ENCODE measurements at places on chromosomes 6 and 20.

- DNase-seq = no peak
These were observed 182.0 kb downstream of the PHACTR1 start for GRCh38 chr6:12898603-12899002.

GRCh38 chr20:8045946-8046345, 26.4 kb upstream of the TMX4 start:
- DNase-seq = no peak

- no peak for DNase-seq
These were observed 111.1 kb downstream of the FOXA2 start for GRCh38 chr20:22473293-22473692.

DNA sequence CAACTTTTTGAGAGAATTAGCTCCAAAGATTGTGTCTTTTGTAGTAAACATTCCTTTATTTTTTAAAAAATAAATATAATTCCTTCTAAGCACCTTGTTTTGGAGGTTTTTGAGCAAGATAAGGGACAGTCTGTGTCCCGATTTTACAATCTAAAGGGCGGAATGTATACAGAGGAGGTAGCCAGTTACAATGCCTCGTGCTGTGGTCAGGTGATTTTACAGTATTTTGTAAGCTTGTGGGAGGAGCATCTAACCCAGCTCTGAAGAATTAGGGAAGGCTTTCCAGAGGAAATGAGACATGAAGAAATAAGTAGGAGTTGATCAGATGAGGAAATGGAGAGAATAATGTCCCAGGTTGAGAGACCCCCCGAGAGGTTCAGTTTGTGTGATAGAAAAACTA, 1.3 kb downstream of the HINT3 start:
- DNase-seq = peak; percentile 4

GRCh38 chr6:135012764-135013163, 41.9 kb downstream of the HBS1L start:
- no peak for DNase-seq

DNA sequence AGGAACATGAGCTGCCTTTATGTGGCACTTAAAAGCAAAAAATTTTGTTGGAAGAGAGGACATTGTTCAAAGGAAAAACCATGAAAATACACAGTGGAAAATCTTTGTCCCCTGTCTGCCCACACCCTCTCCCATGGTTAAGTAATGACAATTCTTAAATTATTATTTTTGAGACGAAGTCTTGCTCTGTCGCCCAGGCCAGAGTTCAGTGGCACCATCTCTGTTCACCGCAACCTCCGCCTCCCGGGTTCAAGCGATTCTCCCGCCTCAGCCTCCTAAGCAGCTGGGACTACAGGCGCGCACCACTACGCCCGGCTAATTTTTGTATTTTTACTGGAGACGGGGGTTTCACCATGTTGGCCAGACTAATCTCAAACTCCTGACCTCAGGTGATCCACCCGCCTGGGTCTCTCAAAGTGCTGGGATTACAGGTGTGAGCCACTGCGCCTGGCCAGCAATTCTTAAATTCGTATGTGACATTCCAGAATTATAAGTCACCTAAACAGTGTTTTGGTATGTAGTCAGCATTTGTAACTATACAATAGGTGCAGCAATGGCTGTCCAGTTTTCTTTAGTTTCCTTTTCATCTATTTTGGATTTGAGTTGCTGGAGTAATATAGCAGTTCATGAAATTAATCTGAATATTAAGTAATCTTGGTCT, 636 bp upstream of the SSR1 start:
- DNase-seq = no peak

GRCh38 chr6:37783025-37783855, 36.3 kb upstream of the ZFAND3 start:
- peak; percentile 40 for DNase-seq

- DNase-seq = no peak
These were observed 208.8 kb upstream of the SUPT3H start for GRCh38 chr6:45586216-45587171.

DNA sequence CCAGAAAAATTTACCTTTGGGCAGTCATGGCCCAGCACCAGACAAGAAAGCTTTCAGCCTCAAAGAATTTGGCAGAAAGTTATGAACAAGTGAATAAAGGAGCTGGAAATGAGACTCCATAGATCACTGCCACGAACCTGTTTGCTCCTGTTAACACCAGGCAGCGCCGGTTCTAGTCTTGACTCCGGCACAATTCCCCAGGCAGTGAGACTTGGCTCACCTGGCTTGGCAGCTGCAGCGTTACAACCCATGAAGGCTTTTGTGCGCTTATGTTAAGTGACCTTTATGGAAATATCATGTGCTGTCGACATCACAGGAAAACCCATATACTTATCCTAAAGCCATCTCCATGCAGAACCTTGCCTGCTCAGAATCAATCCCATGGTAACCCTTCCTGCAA, 22.2 kb upstream of the FOXC1 start:
- no peak for DNase-seq

DNA sequence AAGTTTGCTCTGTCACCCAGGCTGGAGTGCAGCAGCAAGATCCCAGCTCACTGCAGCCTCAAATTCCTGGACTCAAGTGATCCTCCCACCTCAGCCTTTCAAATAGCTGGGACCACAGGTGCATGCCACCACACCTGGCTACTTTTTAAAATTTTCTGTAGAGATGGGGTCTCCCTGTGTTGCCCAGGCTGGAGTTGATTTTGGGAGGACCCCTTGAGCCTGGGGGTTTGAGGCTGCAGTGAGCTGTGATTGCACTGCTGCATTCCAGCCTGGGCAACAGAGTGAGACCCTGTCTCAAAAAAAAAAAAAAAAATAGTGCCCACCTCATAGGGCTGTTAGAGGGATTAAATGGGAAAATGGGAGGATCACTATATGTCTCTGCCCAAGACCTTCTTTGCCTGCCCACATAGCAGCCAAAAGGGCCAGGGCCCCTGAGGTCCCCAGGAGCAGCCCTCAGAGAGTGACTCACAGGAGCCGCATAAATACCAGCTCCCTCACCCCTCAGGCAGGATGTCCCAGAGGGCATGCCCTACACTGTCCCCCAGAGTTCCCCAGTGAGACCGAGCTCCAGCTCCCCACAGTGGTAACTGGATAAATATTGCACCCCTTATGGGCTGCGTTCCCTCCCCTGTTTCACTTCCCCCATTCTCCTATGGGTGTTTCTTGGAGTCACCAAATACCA, 11.7 kb upstream of the MDGA1 start:
- no peak for DNase-seq

DNA sequence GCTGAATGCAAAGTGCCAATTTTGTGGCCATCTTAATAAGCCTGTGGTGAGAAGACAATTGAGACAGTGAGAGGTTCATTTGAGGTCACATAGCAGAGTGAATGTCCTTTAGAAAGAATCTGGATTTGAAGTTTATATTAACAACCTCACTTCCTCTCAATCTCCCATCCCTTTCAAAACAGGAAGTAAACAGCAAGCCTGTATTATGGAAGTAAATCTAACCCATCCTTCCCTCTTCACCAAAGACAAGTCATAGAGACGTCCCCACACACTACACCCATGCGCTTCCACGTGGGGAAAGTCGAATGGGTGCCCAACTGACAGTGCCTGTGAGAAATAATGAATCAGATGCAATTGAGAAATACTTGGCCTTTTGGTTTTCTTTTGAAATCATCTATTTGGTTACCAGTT, 28.8 kb upstream of the CCND3 start:
- DNase-seq = no peak

DNA sequence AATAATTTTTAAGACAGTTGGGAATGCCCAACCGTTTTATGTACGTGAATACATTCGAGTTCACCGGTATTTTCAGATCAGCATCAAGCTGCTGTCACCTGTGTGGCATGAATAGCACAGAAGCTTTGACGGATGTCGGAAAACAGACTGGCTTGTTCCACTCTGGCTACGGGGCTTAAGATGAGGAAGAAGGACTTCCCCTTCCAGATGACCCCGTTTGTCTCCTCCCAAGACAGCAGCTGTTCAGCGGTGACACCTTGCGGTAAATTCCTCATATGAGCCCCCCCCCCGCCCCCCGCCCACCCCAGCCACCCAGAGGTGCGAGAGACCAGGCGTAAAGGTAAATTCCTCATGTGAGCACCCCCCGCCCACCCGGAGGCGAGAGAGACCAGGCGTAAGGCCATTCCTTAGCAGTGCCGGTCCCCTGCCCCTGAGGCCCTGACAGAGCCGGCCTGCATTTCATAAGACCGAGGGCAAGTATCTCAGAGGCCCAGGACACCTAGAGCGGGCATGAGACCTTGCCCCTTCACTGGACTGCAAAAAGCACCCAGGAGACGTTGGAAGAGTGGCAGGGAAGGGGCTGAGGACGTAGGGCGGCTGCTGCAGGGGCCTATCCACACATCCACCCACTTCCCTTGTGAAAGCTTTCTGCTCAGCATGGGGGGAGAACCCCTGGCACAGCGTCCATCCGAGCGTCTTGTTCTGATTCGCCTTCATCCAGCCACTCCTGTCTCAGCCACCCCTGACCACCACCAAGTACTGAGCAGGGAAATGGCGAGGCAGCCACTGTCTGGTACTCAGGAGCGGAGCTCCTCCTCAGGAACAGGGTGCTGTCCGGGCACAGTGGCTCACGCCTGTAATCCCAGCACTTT, 7.3 kb upstream of the PCMTD2 start:
- DNase-seq = no peak

DNA sequence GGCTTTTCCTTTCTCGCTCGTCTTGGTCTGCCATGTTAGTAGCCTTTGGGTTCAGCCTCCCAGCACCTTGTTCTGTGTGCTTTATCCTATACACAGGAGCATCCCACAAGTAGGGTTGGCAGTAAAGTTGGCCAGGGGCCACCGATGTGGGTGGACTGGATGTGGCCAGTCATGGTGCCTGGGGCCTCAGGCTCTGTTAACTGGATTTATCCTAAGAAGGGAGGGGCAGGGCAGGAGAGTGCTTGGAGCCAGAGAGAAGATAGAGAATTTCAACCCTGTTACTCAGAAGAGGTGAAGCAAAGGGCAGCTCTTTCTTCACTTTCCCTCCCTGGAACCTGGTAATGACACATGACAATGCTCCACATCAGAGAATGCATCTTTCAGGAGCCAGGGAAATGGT, 14.1 kb upstream of the SIRPB2 start:
- DNase-seq = no peak

DNA sequence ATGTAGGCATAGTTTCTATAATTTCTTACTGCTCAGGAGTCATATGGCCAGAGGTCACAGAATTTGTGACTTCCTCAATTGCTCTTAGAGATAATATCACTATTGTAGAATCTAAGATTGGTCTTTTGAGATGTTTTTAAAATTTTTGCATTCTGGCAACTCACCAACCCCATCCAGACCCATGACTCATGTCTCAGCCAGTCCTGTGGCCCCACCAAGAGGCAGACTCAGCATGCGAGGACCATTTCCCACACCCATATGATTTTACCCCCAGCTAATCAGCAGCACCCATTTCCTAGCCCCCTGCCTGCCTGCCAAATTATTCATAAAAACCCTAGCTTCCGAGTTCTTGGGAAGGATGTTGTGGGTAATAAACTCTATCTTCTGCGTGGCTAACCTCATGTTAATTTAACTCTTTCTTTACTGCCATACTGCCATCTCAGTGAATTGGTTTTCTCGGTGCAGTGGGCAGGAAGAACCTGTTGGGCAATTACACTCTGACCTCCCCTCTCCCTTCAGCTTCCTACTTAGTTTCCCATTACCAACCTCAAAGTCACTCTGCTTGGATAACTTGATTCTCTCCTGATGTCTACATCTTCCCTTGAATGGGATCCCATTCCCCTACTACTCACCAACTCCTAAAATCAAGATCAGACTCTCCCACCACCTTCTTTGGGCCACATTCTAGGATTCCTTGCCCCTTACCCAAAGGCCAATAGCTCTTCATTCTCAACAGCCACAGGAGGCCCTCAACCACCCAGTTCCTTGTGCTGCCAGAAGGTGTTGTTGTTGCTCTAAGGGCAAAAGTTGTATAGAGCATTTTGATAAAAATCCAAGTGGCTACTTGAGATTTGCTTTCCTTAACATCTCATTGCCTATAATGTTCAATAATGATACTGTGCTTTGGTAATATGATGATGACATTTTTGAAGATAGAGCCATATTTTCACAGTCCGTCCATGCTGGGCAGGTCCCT, 16.2 kb upstream of the IYD start:
- DNase-seq = no peak

- DNase-seq = no peak
These were observed 3.3 kb downstream of the MTHFD1L start for GRCh38 chr6:150868759-150869158.

DNA sequence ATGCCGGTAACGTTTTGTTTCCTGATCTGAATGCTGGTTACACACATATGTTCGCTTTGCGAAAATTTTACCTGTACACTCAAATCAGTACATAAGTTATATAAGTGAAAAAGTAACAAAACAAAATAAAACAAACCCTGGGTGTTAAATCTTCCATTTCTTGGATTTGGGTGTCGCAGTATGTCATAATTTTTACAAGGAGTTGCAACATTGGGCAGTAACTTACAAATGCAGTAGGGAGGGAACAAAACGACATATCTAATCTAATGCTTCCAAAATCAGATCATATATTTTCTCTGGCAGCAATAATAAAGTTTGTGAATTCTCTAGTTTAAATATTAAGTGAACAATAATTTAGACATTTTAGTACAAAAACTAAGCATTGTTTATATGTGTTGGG, 25.2 kb downstream of the SNX14 start:
- no peak for DNase-seq

DNA sequence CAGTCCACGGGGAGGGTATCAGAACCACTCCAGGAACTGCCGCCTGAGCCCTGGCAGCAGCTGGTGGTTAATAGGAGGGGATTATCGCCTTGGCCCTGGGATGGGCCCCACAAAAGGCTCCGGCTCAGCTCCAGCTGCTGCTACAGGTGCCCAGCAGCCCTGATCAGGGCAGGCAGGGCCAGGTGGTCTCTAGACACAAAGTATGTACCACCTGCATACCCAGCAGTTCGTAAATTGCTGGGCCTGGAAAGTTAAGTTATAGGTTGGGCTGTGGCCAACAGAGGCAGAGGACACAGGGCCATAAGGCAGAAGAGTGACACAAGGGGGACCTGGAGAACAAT, 35.1 kb downstream of the RRBP1 start:
- DNase-seq = no peak

GRCh38 chr20:23132293-23132929, 46.3 kb upstream of the CD93 start:
- DNase-seq = no peak

GRCh38 chr20:41031243-41031619, 2.6 kb downstream of the TOP1 start:
- no peak for DNase-seq

DNA sequence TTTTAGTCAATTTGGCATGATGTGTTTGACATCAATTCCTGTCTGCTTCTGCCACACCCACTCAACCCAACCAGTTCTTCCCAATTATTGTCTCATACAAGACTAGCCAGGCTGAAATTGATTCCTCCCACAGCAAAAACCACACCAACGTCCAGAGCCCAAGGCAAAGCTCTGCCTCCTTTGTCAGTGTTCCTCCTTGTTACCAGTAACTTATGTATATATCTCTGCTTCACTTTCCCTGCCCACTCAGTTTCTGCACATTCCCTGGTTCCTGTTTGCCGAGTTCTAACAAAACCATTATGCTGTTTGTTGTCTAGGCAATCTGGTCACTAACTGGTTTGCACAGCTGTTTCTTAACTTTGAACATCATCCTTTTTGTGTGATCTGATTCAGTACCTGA, 547.9 kb upstream of the PTCHD4 start:
- no peak for DNase-seq

Measured in NCI-H2107 (cell line).